HEK293T (cell line): ENCODE measurements at places on chromosomes 4 and X.
A peak's percentile ranks its signal among the peaks of the same experiment; 100 is the strongest.

- no peak for DNase-seq
Measured at GRCh38 chrX:118197730-118198129, 81.1 kb upstream of the KLHL13 start.

DNA sequence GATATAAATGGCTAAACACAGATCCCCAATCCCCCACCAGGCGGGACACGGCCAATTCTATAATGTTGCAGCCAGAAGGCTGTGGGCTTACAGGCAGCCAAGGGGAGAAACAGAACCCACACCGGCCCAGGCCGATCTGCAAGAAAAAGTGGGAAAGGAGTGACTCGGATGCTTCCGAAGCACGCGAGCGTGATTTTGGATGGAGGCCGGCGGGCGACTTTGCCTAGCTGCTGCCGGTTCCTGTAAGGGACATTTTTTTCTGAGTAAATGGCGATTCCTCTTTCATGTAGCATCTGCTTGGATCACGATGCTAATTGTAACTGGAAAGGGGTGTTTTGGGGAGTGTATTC, 470.2 kb downstream of the PCDH19 start:
- DNase-seq, result no peak

GRCh38 chr4:68349279-68349648, 626 bp downstream of the YTHDC1 start:
- DNase-seq, result no peak

DNA sequence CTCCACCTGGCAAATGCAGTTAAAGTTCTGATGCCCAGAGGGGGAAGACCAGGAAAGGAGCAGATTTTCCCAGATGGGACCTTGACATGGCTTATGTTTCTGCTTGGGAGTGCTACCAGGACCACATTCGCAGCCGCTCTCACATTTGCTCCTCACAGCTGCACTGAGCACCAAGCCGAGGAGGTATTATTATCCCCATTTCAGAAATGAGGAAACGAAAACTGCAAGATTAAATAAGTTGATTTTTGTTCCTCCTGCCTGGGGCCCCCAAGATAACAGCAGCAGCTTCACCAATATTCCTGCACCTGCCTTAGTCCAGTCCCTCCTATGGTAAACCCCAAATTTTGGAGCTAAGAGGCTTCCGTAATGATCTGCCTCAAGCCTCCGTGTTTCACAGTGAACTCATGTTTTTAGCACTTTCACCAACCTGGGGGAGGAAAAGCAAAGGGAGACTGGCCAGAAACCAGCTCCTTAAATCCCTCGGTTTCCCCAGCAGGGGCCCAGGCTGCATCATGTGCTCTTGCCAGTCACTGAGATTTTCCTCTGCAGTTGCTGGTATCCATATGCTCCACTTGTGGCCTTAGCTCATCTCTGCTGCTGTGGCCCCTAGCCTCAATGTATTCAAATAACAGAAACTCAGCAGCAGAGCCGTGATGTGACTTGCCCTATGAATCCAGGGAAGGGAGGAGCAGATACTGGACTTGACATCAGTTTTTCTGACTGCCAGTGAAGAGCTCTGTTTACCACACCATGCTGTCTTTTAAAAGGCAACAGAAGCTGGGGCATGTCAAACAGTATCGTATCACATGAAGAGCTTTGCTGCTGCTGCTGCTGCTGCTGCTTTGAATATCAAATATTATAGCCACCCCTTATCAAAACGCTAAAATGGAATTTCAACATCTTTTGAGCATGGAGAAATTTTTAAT, 95.5 kb upstream of the KLHL13 start:
- DNase-seq, result no peak

DNA sequence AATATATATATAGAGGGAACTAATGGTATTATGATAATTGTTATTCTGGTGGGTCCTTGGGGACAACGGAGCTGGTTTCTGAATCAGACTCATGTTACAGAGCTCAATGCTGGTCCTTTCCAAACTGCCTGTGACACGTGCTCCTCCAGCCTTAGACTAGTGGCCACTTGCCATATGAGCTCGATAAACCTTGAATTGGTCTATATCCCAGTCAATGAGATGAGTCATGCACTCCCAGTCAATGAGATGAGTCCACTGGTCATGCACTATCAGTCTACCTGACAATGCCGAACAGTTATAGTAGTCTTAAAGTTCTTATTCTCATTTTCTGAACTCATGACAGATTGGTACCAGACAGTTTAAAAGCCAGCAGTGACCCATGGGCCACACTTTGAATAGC, 325.2 kb downstream of the LDB2 start:
- no peak for DNase-seq

- peak; percentile 83 for DNase-seq
Measured at GRCh38 chrX:1453951-1454785, 1.5 kb upstream of the ASMTL start.

GRCh38 chr4:119715490-119716445, 87.2 kb upstream of the PDE5A start:
- DNase-seq, result no peak

GRCh38 chrX:108000751-108001150, 18.6 kb upstream of the TEX13B start:
- no peak for DNase-seq

GRCh38 chrX:38881727-38882126, 80.5 kb downstream of the MID1IP1 start:
- DNase-seq, result no peak

GRCh38 chrX:20372533-20372932, 105.8 kb upstream of the RPS6KA3 start:
- no peak for DNase-seq

DNA sequence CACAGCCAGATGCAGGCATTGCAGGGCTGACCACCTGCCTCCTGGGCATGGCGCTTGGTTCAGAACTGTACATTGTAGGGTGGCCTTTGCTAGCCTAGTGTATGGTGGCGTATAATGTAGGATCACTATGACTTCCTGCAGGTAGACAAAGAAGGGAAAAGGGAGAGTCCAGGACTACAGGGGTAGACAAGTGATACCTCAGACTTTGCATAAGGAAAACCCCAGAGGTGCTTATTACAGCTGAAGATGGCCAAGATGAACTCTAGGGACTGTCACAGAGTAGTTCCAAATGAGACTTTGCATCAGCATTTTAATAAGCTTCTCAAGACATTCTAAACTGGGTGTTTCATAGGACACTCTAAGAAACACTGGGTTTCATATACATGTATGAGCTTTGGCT, 116.4 kb upstream of the PUDP start:
- no peak for DNase-seq

GRCh38 chrX:107227780-107228485, 21.5 kb downstream of the DNAAF6 start:
- no peak for DNase-seq

DNA sequence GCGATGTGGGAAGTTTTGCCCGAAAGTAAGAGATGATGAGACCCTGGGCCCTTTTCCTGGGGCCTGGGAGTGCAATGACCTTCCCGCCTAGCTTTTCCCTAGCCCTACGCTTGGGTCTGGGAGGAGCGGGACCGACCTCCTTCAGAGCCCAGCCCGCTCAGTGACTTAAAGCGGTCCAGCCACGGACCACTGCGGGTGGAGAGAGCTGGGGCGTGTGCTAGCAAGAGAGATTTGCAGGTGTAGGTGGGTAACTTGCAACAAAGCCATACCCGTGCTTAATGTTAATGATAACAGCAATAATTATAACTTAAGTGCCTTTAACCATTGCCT, 503 bp upstream of the PDE5A start:
- DNase-seq, result no peak

DNA sequence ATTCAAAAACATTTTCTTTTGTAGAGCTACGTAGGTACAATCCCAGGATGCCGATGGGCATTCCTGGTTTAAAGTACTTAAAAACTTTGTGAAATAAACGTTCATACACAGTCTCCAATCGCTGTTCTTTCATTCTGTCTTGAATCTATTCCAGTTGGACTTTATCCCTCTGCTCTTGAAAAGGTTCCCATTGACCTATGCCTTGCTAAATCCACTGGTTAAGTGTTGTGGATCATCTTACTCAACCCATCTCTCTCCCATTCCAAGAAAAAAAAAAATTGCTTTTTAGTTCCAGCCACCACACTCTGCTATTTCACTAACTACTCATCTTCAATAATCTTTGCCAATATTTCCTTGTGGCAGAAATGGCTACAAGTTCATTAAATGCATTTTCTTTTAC, 542.3 kb upstream of the GRIA3 start:
- DNase-seq, result no peak

DNA sequence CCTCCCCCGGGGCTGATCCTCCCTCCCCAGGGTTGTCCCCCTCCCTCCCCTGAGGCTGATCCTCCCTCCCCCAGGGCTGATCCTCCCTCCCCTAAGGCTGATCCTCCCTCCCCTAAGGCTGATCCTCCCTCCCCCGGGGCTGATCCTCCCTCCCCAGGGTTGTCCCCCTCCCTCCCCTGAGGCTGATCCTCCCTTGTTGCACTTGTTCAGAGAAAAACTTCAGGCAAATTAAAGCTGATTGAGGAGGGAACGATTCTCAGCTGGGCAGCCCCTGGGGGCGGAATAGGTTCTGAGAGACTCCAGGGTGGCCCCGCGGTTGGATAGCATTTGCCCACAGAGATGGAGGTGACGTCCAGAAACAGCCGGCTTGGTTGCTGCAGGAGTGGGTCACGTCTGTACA, 110.7 kb upstream of the ADRA2C start:
- no peak for DNase-seq

GRCh38 chr4:123672987-123673386, 276.4 kb downstream of the SPRY1 start:
- no peak for DNase-seq

DNA sequence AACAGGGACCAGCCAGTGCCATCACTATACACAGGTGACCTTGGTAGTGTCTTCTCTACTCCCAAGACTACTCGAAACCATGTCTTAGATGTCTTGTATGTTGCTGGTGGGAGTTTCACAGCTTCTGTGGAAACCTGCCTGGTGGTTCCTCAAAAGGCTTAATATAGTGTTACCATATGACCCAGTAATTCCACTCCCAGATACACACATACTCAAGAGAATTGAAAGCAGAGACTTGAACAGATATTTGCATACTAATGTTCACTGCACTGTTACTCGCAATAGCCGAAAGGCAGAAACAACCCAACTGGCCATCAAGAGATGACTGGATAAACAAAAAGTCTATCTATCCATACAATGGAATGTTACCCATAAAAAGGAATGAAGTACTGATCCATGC, 3.1 kb downstream of the TFDP3 start:
- no peak for DNase-seq

DNA sequence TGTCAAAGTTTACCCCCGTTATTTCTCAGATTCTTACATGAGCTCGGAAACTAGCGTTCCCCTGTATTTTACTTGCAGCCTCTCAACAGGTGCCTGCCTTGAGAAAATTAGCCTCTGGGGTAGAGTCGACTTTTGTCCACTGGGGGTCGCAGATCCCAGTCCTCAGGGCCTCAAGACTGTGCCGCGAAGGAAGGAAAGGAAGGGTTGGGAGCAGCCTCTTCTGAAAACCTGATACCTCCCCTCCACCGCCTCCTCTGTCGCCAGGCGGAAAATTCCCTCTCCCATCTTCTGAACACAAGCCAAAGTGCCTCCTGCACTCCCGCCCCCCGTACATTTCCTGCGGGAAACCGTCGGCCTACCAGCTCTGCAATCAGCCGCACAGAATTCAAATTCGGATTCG, 44.4 kb upstream of the TMSB15B start:
- peak; percentile 85 for DNase-seq

GRCh38 chr4:174580597-174580996, 58.3 kb upstream of the HPGD start:
- DNase-seq, result no peak

DNA sequence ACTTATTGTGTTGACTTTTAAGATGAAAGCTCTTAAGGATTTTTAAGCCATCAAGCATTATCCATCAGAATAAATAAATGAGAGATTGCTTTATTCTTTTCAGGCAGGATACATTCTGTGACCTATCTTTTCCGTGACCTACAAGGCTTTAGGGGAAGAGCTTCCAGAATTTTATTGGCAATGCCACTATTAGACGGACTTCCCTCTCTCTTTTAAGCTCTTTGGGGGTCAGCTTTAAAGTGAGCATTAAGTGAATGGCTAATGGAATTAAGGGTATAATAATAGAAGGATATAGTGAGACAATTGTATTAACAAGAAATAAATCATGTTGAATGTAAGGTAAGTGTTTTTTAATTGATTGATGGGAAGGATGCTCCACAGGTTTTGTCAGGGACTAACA, 273.7 kb downstream of the GPAT3 start:
- no peak for DNase-seq

GRCh38 chr4:97525236-97525635, 618.0 kb downstream of the STPG2 start:
- no peak for DNase-seq

- DNase-seq, result no peak
Measured at GRCh38 chrX:137426695-137427425, 139.1 kb upstream of the ZIC3 start.

DNA sequence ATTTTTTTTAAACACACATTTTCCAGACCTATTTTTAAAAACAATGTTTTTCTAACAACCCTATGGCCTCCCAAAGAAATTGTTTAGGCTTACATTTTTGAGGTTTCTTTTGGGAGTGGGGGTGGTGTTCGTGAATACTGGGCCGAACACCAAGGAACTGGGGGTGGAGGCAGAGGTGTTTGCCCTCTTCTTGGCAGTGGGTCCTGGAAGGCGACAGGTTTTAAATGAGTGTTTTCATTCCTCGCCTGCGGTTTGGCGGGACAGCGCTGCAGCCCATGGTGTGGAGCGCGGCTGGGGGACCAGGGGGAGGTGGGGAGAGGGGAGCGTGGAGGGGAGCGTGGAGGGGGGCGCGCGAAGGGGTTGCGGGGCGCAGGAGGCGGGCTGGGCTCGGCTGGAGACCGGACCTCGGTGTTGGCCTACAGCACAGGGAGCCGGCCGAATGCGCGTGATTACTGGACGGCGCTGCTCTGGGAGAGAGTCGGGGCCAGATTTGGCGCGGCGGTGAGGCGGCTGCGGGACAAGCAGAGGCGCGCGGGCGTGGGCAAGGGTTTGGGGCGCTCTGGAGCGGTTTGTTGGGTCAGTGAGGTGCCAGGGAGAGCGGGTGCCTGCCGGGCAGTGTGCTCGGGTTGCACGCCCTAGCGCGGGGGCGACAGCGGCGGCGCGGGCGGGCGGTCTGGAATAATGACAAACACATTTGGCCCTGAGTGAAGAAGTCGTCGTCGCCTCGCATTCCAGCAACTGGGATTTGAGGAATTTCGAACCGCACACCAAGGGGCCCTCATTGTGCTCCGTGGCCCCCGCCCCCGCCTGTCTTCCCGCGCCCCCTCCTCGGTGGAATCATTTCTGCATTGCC, 764 bp downstream of the PDGFRA start:
- no peak for DNase-seq

- no peak for DNase-seq
Measured at GRCh38 chrX:149682031-149682430, 29.8 kb upstream of the MAGEA11 start.
